ENCODE measurements at places on chromosomes 6 and 20.

DNA sequence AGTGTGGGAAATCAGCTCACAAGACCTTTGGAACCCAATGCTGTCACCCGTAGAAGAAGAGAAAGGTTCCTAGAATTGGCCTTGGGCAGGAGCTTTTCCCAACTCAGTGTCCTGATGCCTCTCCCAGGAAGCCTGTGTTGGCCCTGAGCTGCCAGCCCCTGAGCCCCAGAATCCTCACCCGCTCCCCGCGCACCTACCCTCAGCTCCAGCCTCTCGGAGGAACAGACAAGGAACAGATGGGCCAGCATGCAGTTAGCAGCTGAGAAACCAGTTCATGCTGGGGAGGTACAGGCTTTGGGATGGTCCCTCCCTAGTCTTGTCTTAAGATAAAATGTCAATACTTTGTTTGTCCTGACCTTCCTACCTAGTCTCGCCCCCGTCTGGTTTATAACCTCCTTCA is 121.9 kb upstream of the CDH4 start:
- DNase-seq = no peak

- no peak for DNase-seq
Observed at GRCh38 chr20:62353289-62354030, 13.7 kb downstream of the LAMA5 start.

GRCh38 chr6:93433592-93433991 is 14.2 kb upstream of the EPHA7 start:
- no peak for DNase-seq

DNA sequence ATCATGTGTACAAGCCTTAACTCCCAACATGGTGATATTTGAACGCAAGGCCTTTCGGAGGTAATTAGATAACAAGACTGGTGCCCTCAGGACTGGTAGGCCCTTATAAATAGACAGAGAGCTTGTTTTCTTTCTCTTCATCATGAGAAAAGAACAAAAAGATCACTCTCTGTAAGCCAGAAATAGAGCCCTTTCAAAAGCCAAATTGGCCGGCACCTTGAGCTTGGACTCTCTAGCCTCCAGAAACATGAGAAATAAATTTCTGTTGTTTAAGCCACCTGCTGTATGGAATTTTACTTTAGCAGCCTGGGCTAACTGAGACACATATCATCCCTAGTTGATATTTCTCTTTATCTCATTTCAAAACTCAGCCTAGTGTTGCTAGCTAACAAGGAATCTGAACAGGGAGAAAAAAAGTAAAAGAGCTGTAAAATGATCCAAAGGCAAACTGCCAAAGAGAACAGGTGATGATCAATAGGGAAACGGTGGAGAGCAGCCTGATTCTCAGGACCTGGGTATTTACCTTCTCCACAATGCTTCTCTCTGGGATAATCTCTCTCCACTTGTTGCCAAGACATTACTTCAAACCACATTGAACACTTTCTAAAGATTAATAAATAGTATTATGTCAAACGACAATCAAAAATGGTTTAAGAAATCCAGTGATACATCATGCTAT is 6.1 kb downstream of the COL21A1 start:
- DNase-seq = no peak

DNA sequence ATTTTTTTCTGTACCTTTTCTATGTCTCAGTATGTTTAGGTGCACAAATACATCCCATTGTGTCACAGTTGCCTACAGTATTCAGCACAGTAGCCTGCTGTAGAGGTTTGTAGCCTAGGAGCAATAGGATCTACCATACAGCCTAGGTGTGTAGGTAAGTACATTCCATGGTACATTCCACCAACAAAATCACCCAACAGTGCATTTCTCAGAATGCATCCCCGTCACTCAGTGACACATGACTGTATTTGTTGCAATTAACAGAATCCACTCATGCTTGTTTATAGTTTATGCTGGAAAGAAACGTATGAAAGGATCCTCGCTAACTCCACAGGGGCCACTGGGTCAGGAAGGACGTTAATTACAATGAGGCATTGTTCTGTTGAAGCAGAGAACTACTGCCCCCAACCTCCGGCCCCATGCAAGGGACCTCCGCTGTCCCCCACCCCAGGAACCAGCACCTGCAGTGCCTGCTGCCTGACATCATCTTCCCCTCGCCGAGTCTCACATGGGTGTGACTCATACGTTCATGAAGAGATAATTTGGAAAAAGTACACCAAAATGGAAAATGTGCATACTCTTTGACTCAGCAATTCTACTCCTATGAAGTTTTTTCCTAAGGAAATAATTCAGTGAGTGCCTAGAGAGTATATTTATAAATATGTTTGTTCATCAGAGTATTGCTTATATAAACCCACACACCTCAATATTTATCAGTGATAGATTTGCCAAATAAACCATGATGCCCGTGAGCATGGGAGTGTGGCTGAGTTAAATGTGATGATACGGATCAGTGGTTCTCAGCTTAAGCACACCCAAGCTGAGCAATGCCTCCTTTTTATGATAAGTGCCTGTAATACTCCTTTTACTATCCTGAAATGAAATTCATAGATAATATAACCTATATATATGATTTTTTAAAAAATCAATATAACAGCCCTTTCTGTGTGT is 156.4 kb upstream of the ECI2 start:
- no peak for DNase-seq

- peak; percentile 36 for DNase-seq
Observed at GRCh38 chr6:20658516-20658915, 124.3 kb downstream of the CDKAL1 start.
